ENCODE measurements at places on chromosomes 16 and 17. TPM values are rescaled to one million over a fixed set of nuclear protein-coding genes. Genes with fewer than 3 reads are reported as not detected.

DOC2B gene
- 29.4 TPM for total RNA-seq

WNT3 gene
- total RNA-seq, result 0.21 TPM

DNA sequence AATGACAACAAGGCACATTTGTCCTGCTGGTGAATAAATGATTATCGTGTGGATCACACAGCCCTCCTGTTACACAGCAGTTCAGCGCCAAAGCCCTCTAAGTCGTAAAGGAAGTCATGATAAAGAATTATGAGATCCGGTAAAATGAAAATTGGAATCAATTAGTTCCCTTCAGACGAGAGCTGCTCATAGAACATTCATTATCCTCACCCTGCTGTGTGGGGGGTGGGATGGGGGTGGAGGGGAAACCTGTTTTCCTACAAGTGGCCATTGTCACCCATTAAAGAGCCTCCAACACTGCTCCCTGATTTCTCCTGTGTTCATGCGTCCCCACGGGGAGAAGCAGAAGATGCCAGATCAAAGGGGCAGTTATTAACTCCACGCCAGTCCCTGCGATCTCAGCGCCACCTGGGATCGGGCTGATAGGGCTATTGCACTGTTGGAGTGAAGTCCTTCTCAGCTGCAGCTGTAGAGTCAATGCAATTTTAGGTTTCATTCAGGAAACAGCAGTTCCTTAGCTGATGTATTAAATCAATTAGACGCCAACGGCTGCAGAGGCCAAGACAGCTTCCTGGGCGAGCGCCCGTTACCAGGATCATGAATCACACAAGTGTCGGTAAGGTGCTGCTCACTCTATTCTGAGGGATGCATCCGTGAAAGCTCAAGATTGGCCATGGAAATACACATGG, 19.2 kb upstream of the CACNG4 start:
- no peak for DNase-seq

DNA sequence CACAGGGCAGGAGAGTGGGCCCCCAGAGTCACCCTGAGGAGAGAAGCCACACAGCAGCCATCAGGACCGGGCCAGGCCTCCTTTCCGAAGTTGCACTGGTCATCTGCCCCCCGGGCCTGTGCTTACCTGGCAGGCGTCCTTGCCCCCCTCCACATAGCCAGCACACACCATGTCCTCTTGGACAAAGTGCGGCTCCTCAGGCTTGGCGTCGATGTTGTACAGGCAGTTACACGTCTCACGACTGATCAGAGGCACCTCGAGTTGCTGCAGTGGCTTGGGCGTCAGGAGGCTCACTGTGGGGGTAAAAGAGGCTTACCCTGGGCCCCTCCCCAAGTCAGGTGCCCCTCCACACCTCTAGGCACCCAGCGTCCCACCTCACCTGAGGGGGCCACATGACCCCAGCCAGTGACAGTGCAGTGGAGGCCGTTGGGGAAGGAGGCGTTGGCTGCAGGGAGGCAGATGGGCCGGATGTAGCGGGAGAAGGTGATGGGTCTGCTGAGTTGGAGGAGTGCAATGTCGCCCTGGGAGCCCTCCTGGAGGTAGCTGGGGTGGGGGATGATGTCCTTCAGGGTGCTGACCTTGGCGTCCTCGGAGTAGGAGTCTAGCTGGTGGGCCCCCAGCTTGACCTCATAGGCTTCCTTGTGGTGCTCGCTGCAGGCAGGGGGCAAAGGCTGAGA, 3.1 kb downstream of the PRSS8 start:
- no peak for DNase-seq

- DNase-seq, result no peak
Measured at GRCh38 chr16:71911121-71911520, 15.8 kb downstream of the IST1 start.

DNA sequence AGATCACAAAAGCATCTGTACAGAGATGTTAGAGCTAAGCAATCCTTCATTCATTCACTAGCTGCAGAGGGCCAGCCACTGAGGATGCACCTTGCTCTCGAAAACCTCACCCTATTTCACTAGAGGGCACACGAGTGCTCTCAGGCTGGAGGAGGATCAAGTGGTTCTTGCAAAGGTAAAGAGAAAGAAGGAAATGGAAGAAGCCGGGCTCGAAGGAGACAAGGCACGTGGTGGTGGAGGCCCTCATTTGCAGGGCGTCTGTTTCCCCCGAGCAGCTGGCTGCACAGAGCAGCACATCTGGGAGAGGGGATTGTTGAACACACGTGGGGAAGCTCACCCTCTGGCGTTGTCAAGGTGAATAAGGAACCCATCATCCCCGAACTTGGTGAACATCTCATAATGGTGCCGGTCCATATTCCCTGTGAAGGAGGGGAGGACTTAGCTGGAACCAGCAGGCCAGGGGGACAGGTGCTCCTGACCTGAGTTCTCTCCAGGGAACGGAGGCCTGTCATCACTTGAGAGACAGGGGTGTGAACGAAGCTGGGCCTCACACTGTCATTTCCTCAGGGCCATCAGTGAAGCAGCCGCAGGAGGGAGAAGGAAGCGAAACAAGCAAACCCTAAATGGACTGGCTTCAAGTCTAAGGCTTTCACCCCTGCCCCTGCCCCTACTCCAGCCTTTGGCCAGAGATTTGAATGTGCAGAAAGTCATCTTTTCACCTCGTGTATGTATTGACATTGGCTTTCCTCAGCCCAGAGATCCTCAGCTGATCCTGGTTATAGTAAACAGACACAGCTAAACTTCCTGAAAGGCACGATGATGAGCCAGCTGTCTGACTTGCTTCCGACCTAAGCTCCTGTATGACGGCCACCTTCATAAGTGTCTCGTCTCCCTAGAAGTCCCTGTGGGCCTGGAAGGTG, 27.6 kb downstream of the PRKAR1A start:
- no peak for DNase-seq
